NCI-H2029 (cell line): ENCODE measurements at places on chromosomes 2 and 18.
A peak's percentile ranks its signal among the peaks of the same experiment; 100 is the strongest.

DNA sequence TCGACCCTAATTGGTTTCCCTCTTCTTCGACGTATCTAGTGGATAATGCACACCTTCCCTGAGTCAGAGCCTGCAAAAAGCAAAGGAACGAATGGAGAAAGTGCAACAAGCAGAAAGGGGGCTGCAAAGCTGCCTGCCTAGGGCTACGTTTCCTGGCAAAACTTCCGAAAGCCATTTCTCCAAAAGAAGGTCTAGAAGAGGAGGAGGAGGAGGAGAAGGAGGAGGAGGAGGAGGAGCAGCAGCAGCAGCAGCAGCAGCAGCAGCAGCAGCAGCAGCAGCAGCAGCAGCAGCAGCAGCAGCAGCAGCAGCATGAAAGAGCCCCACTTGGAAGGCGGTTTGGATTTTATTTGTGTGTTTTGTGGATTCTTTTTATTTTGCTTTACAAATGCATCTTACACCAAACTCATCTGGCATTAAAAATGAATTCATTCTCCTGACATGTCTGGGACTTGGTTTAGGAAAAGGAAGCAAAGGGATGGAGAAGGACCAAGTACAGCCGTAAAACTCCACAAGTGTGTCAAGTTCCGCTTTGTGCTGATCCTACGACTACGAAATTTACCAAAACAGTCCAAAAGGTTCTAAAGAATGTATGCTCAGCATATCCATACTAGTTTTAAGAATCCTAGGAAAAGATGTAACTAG, 2.0 kb downstream of the TCF4 start:
- no peak for DNase-seq

DNA sequence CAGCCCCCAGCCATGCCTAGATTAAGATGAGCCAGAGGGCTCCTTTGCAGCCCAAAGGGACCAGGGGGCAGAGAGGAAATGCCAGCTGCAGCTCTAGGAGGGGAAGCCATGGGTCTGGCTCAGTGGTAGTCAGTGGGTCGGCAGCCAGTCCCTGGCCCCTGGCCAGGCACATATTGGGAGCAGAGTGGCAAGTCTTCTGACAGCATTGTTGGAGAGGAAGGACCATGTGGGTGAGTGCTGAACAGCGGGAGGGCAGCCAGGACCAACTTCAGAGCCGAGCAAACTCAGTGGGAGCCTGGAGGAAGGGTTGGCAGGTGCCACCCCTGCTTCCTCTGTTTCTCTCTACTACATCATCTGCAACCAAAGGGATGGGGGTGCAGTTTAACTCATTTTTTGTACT, 140.5 kb upstream of the PELI1 start:
- DNase-seq = no peak

GRCh38 chr2:221283896-221284545, 288.1 kb downstream of the EPHA4 start:
- DNase-seq = no peak

DNA sequence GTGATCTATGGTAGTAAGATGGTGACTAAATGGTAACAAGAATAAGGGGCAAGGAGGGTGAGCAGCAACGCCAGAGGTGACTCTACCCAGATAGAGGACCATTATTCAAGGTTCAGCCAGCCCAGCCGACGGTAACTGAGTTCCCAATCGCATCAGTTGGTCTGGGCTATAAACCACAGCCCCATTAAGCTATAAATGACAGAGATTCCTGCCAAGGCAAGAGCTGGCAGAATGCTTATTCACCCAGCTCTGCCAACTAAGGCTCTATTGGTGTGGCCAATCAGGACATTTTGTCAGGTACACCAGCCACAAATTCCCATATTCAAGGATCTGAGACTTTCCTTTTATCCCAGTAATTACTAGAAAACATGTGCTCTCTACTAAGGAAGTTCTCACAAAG, 3.6 kb downstream of the CHN1 start:
- peak; percentile 30 for DNase-seq

DNA sequence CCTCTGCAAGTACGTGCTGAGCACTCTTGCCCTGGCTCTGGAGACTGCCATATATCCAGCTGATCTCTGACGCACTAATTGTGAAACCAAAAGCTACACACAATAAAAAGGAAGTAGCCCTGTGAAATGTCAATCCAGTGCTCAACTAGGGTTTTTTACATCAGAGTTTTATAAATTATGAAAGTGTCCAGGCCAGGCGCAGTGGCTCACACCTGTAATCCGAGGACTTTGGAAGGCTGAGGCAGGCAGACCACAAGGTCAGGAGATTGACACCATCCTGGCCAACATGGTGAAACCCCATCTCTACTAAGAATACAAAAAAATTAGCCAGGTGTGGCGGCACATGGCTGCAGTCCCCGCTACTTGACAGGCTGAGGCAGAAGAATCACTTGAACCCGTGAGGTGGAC, 24.5 kb upstream of the PEX13 start:
- no peak for DNase-seq

- no peak for DNase-seq
These were observed 6.8 kb upstream of the CCNYL1 start for GRCh38 chr2:207704671-207705070.

DNA sequence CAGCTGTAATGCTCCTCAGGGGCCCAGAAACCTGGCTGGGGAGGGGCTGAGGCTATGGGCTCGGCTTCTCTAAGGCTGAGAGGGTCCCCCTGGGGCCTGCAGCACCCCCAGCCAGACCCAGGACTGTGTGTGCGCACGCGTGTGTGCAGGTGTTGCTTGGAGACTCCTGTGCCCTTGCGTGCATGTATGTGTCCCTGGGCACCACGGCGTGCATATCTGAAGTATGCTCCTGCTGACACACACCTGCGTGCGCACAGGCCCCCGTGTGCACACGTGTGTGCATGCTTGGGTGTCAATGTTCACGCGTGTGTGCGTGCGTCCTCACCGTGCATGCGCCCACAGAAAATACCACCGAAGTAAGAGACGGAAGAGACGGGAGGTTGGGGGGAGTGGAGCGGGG, 14.9 kb upstream of the ECEL1 start:
- DNase-seq = no peak

DNA sequence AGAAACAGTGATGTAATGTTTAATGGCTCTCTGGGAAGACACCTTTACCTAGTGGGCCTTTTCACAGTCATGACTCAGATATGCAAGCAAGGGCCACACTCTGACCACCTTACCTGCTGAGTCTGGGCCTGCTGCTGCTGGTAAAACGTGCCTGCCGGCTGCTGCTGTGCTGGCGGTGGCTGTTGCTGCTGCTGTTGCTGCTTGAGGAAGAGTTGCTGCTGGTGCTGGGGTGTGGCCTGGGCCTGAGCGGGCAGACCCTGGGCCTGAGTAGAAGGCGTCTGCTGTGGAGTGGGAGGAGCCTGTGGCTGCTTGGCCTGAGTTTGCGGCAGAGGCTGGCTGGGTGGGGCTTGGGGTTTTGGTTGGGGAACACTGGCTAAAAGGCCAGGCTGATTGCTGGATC, 81.6 kb upstream of the NFU1 start:
- no peak for DNase-seq

- no peak for DNase-seq
These were observed 18.1 kb upstream of the ANTXR1 start for GRCh38 chr2:68994864-68995263.

DNA sequence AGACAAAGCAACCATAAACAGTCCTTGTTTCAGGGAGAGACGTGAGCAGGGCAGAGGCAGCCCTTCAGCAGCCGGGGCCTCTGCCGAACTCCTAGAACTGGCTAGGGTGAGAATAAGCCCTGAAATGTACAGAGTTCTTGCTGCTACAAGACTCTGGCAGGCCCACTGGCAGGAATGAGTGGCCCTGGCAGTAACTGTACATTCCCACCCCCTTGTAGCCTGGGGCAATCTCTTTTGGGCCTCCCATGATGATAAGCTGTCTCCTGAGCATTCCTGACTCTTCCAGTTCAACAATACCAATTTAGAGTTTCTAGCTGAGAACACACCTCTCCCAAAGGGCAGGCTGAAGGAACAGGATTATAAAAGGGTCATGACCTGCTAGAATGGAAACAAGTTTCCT, 54.3 kb downstream of the HAUS1 start:
- no peak for DNase-seq

GRCh38 chr2:234091432-234091879, 41.0 kb downstream of the SPP2 start:
- peak; percentile 43 for DNase-seq

GRCh38 chr2:227996366-227996765, 124.9 kb downstream of the DAW1 start:
- no peak for DNase-seq

DNA sequence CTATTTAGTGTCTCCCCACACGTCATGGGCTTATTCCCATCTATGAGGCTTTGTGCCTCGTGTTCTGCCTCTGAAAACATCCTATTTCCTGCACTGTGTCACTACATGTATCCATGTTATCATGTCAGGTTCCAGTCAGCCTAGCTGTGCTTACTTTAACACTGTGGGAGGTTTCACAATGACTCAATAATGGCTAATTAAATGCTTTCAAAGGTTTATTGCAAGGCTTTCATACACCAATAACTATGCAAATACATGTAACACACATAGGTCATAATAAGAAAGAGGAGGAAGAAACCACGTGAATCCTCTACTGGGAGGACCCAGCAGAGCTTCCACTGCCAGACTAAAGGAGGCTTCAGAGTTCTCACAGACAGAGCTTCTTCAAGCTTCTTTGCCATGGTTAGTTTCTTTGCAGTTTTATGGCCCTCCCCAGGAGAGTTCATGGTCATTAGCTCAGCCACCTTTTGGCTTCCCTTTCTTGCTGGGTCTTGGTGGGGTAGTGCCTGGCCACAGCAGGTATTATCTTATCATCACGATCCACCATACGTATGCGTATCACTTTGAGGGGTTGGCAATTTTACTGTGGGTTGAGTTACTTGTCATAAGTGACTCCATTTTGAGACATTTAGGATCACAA, 5.1 kb upstream of the COLEC12 start:
- DNase-seq = no peak

GRCh38 chr2:79716266-79716665, 203.4 kb downstream of the CTNNA2 start:
- DNase-seq = no peak

DNA sequence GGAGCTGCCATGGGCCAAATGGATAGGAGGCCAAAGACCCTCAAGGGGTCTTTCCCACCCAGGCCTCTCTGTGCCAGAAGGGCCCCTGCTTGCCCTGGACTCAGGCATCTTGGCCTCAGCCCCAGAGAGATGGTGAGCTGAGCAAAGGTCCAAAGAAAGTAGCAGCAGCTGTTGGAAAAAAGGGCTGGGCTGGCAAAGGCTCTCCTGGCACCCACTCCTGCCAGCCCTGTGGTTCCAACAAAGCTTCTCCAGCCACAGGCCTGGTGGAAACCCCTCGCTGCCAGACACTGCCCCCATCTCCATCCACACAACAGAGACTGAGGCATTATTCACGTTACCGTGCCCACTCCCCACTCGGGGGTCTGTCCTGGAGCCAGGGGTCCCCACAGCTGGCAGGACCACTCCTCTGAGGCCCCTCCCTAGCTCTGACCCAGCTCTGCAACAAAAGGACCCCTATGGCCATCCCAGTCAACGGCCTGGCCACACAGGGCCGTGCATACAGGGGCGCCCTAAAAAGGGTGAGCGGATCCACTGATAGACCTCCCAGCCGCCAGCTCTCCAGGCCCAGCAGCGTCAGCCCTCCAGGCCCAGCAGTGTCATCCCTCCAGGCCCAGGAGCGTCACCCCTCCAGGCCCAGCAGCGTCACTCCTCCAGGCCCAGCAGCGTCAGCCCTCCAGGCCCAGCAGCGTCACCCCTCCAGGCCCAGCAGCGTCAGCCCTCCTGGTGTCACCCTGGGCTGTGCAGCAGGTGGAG, 10.1 kb downstream of the BIN1 start:
- no peak for DNase-seq

- peak; percentile 40 for DNase-seq
These were observed 1.2 kb upstream of the ST6GAL2 start for GRCh38 chr2:106886916-106887758.

- DNase-seq = no peak
These were observed 15.6 kb downstream of the TPGS2 start for GRCh38 chr18:36813101-36813775.

GRCh38 chr18:8513249-8513648, 96.0 kb upstream of the RAB12 start:
- no peak for DNase-seq

GRCh38 chr2:237223201-237223861, 137.6 kb downstream of the COPS8 start:
- DNase-seq = no peak

GRCh38 chr18:1648712-1649111, 744.0 kb downstream of the ADCYAP1 start:
- DNase-seq = no peak

DNA sequence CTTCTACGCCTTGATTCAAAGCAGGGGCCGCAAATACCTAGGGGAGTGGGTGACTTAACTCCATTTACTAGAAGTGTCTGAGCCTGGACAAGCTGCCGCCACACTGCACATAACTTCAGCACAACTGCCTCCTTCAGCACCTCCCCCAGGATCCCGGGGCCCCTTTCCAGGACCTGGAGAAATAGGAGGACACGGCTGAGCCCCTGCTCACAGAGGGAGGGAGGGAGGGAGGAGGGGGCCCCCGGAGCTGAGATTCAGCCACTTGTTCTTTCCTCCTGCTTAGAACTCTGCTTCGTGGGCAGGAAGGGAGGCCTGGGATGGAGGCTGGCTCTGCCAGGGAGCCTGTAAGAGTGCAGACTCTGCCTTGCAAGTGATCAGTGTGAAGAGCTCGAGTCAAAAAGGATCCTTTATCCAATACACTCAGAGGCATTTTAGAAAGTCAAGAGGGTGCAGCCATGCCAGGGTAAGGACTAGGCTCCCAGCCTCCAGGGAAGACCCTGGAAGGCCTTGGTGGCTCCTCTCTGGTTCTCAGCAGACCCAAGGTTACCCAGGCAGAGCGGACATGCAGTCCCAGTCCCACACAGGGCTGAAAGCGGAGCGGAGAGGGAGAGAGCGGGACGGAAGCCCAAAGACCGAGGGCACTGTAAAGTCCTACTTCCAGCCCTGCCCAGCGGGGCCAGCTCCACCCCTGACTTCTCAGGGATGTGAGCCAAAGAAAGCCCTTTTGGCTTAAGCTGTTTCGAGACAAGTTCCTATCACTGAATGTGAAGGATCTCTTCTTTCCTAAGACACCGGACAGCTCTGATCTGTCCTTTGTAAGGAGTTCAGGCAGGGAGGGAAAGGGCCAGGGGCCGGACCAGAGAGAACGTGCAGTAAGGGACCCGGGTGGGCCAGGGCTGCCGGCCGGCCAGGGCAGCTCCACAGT, 8.6 kb upstream of the ARMC9 start:
- no peak for DNase-seq

DNA sequence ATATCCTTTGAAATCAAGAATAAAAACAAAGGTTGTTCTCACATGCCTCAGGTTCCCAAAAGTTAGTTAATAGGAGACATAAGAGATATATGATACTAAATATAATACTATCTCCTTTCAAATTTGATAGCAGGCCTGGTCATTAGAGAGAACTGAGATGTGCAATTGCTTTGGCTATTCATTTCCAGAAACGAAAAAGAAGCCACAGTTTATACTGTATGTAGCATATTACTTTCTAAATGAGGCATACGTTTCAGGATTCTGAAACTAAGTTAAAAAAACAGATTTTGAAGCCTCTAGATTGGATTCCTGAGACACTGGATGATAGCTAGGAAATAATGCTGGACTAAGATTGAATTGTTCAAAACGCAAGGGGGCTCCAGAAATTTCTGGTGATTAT, 7.1 kb downstream of the PPP1R1C start:
- DNase-seq = no peak

GRCh38 chr2:127463155-127463991, 45.1 kb downstream of the PROC start:
- no peak for DNase-seq

GRCh38 chr2:177313162-177313781, 48.7 kb upstream of the NFE2L2 start:
- no peak for DNase-seq

GRCh38 chr2:231780123-231780908, 766 bp downstream of the PDE6D start:
- no peak for DNase-seq

GRCh38 chr18:31506024-31506742, 8.2 kb downstream of the DSG2 start:
- no peak for DNase-seq
